Urothelium cell line (cell line): ENCODE measurements at places on chromosomes 7 and 10.

- peak; percentile 75 for DNase-seq
Observed at GRCh38 chr7:151727579-151728285, 149.2 kb downstream of the PRKAG2 start.

- peak; percentile 73 for DNase-seq
Observed at GRCh38 chr7:30799206-30799975, 28.2 kb downstream of the MINDY4 start.

GRCh38 chr7:28908775-28909174 is 49.4 kb downstream of the TRIL start:
- no peak for DNase-seq

DNA sequence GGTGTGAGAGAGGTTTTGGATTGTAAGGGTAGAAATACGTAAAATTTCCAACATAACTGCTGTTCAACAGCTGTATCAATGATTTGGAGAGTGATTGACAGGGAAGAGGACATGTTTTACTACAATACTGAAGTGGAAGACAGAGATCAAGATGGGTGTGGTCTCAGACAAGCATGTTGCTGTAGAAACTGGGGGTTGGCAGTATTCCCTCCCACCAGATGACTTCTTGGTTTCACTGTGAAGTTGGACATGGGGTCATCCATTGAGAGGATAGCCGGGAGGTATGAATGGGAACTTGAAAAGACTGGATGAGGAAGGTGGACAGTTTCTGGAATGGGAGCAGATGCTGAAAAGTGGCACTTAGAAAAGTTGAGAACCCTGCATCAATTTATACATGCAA is 95.3 kb upstream of the HDAC9 start:
- DNase-seq, result no peak

DNA sequence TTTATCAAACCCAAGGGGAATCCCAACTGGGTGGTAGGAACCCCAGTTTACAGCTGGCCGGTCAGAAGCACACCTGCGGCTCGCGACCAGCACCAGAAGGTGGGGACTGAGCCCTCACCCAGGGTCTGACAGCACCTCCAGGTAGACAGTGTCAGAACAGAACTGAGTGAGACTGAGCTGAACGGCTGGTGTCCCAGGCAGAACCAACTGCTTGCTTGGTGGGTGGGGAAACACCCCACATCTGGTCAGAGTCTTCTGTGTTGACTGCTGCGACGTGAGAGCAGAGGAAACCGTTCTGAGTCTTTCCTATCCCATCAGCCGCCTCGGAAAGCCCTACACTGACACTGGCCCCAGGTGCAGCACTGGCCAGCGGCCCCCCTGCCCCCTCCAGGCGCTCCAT is 160.7 kb downstream of the MAD1L1 start:
- DNase-seq, result no peak

DNA sequence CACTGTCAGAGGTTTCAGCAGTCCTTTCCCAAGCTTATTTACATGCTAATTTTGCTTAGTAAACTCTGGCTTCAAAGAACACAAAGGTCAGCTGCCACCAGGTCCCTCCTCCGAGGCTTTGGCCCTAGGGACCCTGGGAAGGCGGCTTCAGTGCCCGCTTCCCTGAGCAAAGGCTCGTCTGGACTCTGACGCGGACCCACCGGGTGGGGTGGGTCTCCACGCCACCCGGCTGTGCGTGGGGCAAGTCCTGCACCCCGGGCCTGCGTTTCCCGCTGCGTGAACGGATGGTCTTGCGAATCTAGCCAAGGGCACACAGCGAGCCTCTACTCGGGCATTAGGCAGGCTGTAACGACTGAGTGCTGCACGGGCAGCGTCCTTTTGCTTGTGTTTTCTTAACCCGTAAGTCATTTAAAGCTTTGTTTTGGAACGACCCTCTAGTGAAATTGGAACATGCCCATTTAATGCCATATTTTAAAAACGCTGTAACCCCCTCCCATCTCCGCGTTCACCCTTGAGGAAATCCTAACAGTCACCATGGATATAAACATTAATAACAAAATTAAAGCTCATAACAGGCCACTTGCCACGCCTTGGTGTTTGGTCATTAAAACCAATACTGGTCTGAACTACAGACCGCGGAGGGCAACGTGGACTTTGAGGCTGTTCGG is 828 bp downstream of the BNIP3 start:
- no peak for DNase-seq

GRCh38 chr7:150947241-150947745 is 30.8 kb downstream of the KCNH2 start:
- DNase-seq, result no peak
